Tongue (tissue), 3 donors: ENCODE measurements at places on chromosomes 11 and 22.

- DNase-seq = no peak
Observed at GRCh38 chr11:47376525-47377371, 1.6 kb downstream of the SPI1 start.

- DNase-seq = no peak
Observed at GRCh38 chr11:30540781-30541180, 45.4 kb downstream of the MPPED2 start.

DNA sequence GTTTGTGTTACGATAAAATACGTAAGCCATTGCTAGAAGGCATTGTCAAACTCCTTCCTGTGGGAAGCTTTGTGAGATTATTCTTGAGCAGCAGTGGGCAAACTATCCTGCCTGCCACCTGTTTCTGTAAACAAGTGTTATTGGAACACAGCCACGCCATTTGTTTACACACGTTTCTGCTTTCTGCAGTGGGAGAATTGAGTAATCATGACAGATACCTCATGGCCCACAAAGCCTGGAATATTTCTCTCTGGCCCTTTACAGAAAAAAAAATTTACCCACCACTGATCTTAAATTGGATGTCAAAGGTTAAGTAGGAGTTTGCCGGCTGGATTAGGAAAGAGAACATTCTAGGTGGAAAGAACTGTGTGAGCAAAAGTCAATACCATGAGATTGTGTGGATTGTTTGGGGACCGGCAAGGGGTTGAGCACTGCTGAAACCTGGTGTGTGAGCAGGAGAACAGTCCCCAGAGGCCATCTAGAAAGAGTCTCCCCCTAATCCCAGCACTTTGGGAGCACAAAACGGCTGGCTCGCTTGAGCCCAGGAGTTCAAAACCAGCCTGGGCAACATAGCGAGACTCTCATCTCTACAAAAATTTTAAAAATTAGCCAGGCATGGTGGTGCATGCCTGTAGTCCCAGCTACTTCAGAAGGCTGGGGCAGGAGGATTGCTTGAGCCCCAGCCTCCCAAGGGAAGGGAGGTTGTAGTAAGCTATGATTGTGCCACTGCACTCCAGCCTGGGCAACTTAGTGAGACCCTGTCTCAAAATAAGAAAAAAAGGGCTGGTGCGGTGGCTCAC lies 6.0 kb upstream of the PLA2G6 start:
- DNase-seq = peak; percentile 40

DNA sequence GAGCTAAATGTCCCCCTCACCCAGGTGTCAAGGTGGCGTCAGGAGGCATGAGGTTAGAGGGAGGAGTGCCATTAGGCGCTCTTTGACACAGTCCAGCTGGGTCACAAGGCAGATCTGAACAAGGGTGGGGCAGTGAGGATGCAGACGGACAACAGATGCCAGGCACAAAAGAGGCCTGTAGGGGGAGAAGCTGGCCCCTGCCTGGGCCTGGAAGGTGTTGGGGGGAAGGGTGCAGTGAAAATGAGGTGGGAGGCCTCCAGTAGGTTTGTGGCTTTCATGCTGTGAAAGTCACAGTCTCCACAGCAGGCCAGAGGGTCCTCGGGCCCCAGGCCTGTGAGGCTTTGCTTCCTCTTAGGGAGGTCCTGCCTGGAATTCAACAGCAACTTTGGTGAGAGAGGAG lies 85.0 kb upstream of the PLET1 start:
- DNase-seq = peak; percentile 49

DNA sequence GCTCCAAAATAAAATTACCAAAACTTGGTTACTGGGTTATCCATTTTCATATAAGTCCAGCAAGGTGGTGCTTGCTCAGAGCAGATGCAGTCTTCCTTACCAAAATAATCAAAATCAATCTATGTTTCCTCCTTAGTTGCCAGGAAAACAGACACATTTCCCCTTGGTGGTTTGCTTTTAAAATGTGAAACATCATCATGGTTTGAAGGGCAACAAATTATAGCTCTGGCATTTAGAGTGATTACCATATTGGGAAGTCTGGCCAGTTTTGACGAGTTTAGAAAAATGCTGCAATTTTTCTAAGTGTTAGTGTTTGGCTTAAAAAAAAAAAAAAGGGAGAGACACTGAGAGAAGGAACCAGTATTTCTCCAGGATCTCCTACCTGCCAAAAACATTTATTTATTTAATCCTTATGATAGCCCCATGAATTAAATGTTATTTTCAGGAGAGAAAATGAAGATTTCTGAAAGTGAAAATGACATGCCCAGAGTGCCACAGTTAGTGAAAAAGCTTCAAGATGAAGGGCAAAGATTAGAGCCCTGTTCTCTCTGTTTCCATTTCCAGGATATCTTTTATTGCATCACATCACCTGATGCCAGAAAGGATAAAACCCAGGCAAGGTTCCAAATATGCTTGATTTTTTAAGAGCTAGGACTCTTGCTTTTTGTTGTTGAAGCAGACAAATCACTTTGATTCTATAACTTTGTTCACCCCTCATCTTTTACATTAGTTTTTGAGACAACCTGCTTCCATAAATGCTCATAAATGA lies 29.6 kb upstream of the TBCEL start:
- DNase-seq = no peak

DNA sequence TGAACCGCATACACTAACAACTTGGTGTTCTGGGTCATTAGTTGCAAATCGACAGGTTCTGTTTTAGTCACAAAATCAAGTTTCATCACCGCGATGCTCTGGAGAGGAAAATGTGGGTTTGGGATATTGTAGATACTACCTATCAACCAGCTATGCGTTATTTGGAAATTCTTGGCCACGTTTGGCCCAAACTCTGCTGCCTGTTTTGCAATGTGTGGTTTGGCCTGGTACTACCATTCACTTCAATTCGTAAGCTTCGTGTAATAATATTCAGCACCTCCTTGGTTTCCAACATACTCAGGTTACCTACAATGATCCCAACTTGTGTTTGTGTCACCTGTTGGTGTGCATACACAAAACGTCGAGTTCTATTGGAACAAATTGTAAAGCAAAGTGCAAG lies 16.2 kb upstream of the ACER3 start:
- no peak for DNase-seq

GRCh38 chr11:132728026-132728425 lies 804.3 kb downstream of the OPCML start:
- no peak for DNase-seq

DNA sequence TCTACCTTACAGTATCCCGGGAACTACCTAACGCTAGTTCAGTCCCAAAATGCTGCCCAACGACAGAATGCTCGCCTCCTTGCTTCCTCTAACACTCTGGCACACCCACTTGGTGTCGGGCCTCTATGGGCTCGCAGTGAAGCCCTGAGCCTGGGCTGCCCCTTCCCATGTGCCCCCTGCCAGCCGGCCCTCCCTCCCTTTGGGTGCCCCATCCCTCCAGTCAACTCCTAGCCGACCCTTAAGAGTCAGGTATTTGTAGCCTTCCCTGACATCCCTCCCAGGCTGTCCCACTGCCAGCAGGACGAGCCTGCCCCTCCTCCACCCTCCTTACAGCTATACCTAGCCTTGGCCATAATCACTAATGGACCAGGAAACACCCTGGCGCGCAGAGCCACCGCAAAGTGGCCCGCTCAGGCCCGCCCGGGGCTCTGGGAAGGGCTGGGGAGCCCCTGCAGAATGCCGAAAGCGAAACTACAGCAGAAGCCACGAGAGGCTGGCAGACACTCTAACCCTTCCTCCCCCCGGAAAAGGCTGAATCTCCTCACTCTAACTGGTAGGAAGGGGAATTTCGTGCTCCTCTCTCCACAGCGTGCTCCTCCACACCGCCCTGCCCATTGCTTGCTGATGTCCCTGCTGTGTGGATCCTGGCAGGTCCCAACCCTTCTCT lies 8.2 kb downstream of the CBX7 start:
- no peak for DNase-seq

DNA sequence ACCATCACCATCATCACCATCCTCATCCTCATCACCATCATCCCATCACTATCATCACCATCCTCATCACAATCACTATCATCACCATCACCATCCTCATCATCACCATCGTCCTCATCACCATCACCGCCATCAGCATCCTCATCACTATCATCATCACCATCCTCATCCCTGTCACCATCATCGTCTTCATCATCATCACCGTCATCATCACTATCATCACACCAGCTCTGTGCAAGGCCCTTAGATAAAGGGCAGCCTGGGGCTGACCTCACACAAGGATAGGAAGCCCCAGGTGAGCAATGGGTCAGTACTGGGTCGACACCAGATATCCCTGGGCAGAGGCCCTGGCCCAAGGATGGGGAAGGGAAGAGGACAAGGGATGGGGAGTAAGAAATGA lies 16.1 kb downstream of the RTN4R start:
- no peak for DNase-seq

- DNase-seq = no peak
Observed at GRCh38 chr11:64753019-64753379, 6.8 kb downstream of the PYGM start.

DNA sequence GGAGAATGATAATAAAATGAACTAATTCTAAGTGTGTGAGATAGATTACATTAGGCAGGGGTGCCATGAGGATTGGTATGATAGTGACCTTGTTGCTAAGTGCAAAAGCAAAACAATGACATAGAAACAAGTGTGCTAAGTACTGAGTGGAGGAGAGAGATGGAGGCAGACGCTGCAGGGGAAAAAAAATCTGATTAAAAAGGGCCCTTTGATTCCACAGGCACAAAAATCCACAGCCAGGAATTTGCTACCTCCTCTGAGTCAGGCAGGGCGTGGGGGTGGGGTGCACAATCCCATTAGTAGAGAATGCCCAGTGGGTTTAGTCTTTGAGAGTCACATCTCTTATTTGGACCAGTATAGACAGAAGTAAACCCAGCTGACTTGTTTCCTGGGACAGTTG lies at the start of gene CNTF:
Gene CNTF (plus strand): TSS at position 322 of the 400 bp plus-strand sequence. CDS start 88 bp downstream, outside the sequence.
- no peak for DNase-seq

- no peak for DNase-seq
Observed at GRCh38 chr11:102709201-102709945, 3.8 kb upstream of the MMP27 start.

DNA sequence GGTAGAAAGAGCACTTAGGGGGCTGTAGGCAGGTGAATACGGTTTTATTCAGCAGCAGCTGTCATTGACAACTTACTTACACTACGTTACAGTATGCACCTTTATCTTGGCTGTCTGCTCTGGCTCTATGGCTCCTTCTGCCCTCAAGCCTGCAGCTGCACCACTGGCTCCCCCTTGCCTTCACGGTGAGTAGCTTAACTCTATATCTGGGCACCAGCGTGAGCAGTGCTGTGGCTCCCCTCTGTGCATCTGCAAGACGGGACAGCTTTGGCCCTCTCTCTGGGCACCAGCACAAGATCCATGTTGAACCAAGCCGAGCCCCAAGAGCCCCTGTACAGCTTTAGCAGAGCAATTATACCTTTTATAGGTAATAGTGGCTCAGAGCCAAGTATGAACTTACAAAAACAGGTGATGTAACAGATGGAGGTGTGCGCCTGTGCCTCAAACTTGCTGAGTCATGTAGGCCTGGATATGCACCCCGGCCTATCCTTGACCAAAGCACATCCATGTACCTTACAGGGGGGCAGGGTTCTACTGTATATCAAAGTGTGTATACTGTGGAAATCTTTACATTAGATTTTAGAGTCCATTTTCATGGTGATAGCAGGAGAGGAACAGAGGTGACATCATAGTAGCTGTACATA lies 96.9 kb upstream of the CTSC start:
- no peak for DNase-seq

DNA sequence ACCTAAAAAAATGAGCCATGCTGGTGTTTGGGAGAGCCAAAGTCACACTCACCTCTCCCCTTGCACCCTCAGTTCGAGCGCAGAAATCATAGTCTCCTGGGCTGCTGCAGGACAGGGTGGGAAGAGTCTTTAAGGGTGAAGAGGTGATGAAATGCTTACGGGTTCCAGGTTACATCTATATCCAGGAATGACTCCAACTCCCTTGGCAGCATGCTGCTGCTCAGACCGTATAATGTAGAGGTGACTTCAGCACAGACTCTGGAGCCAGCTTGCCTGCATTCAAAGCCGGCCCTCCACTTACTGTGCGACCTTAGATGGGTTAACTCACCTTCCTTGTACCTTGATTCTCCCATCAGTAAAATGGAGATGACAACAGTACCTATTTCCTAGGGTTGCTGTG lies 17.3 kb upstream of the PKNOX2 start:
- no peak for DNase-seq

- DNase-seq = peak; percentile 60
Observed at GRCh38 chr11:65646958-65647701, 9.2 kb downstream of the SIPA1 start.

- no peak for DNase-seq
Observed at GRCh38 chr11:122140500-122140899, 24.5 kb upstream of the BLID start.

DNA sequence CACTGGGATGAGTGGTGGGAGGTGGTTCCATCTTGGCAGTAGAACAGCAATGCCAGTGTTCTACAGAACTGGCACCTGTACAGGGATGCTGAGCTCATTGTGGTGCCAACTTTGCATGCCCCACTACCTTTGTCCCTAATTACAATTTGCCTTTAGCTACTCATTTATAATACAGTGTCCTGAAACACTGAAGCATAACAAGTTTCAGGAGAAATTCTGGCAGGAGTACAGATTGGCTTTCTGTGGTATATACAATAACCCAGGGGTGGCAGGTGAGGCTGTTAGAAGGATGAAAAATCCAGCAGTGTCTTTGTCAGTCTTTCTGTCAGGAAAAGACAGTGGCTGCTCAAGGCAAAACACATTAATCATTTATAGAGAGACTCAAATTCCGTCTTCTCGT lies 240.3 kb downstream of the FAM76B start:
- DNase-seq = no peak

DNA sequence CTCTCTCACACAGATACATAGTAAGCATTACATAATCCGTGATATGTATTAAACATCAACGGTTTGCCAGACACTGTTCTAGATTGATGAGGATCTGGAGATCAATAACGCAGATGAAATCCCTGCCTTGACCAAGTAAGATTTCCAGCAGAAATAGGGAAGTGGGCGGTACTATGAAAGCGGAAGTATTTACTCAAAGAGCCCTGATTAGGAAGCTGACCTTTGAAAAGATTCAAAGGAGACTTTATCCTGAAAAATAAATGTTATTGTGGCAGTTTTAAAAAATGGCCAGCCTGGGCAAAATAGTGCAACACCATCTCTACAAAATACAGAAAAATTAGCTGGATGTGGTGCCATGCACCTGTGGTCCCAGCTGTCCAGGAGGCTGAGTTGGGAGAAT lies 26.8 kb downstream of the GAB2 start:
- DNase-seq = no peak

GRCh38 chr11:86941871-86942599 lies 13.2 kb downstream of the FZD4 start:
- DNase-seq = no peak

DNA sequence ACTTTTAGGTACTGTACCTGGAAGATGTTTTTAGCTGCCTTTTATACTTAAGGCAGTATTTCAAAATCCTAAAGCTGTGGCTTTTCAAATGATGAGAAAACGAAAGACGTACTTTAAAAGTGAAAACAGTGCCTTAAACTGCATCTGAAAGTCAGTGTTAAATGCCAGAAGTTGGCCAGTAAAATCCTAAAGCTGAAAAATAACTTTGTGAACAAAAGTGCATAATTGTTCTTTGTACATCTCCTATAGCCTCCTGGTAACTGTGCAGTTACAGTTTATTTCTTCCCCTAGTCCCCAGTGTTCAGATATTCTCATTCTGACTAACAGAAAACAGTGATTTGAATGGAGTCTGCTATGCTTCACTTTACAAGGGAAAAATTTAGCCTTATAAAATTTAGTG lies 6.8 kb downstream of the EED start:
- no peak for DNase-seq

GRCh38 chr22:40432157-40432556 lies 61.8 kb downstream of the SGSM3 start:
- DNase-seq = no peak
